Activated T-helper 17 cell treated with anti-CD3 and anti-CD28 coated beads, Interleukin-2, amount 50 U/mL, for 72 hours (primary cell): ENCODE measurements at places on chromosomes 4 and X.
A peak's percentile ranks its signal among the peaks of the same experiment; 100 is the strongest.

- no peak for ATAC-seq
Measured at GRCh38 chr4:44761306-44761705, 35.0 kb upstream of the GNPDA2 start.

GRCh38 chr4:4712800-4713528 is 146.5 kb upstream of the MSX1 start:
- no peak for ATAC-seq

- ATAC-seq = no peak
Measured at GRCh38 chr4:181761156-181761555, 482.0 kb upstream of the TENM3 start.

- no peak for ATAC-seq
Measured at GRCh38 chr4:90137555-90137954, 10.4 kb downstream of the CCSER1 start.

DNA sequence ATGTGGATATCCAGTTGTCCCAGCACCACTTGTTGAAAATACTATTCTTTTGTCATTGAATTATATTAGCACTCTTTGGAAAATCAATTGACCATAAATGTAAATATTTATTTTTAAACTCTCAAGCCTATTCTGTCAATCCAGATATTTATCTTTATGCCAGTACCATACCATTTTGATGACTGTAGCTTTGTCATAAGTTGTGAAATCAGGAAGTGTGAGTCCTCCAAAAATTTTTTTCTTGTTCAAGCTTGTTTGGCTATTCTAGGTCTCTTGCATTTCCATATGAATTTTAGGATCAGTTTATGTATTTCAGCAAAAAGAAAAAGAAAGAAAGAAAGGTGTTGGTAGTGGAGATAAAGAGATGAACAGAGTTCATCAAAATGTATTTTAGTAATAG is 8.2 kb upstream of the SMPX start:
- ATAC-seq = no peak

DNA sequence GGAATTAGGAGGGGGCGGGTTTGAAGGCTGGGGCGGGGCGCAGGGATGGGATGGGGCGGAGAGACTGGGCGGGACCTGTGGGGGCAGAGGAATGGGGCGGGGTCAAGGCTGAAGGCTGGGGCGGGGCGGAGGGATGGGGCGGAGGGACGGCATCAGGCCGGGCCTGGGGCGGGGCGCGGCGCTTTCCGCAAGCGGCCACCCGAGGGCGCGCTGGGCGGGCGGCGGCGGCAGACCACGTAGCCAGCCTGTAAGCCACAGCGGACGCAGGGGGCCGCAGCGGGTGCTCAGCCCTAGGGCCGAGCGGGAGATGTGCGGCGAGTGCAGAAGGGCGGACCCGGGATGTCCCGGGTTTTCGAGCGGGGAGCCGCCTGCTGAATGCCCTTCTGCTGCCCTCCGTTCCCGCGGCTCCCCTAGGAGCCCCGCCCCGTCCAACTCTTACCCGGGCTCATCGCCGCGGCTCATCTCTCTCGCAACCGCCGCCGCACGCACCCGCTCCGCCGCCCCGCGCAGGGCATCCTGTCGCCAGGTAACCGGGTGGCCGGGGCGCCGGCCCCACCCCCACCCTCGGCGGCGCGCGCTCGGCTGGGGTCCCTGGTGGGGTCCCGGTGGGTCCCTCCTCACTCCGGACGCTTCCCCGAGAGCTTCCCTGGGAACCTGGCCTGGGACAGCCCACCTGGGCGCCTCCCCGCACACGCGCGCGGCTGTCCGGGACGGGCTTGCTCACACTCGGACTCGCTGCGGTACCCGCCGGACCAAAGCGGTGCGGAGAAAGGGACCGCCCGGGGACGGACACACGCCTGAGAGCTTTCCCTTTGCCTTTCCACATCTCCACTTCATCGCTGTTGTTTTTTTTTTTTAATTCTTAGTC is at the start of gene CCDC110:
Gene CCDC110 (minus strand): TSS at position 499 of the 868 bp plus-strand sequence. CDS start 50 bp downstream, at position 449.
- peak; percentile 94 for ATAC-seq

- ATAC-seq = no peak
Measured at GRCh38 chr4:182023469-182023868, 219.7 kb upstream of the TENM3 start.

DNA sequence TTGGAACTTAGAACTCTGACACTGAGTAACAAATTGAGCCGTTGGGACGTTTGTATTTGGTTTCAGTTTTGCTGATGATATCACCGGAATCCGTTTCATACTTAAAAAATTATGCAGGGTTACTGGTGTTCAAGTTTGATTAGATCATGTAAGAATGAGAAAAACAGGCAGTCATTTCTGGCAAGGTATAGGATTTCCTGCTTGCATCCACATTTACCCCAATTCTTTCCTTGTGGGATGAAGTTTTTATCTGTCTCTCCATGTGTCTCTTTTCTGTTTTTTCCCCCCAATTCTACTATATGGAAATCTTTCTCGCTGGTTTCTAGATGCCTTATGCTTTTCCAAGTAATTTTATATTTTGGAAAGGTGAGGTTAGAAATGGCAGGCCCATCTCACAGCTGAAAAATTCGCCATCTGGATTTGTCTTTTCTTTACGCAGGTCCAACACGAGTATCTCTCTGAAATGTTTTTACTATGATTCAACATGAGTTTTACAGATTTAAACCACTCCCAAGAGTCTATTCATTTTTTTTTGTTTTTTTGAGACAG is 197.9 kb downstream of the SHOX start:
- ATAC-seq = no peak

DNA sequence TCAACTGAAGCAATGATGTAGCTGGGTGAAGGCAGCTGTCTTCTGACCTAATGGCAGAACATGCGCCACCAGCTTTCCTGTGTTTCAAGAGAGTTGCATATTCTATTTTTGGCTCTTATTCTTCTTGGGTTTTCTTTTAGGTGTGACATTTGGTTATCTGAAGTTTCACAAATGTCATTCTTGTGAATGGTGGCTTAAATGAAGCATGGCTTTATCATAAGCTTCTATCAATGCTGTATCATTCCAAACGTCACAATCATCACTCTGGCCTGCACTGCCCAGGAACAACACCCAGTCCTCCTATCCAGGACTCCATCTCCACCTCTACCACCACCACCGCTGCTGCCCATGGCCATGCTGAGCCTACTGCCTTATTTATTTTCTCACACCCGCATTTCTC is 69.7 kb upstream of the WWC2 start:
- no peak for ATAC-seq

DNA sequence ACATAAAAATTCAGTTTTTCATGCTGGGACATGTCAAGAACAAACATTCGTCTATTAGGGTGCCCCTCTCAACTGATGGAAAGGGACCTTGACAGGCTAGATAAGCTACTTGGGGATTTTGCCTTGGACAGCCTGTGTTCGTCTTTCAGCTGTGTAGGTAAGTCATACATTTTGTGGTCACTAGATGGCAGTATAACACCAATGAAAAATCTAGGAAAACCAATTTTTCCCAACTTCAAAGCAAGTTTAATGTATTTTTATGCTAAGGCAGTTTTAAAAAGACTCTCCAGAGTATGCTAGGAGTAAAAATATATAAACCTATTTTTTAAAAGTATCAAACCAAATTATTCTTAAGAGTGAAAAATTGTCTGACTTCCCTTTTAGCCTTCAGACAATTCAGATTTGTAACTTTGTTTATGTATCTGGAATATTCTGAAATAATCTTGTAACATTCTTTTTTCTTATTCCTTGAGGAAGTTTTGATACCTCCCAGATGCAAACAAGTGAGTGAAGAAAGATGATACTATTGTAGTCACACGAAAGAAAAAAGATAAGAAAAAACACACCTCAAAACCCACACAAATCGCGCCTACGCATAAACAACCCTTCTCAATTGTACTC is 158.3 kb downstream of the CPE start:
- ATAC-seq = peak; percentile 43

DNA sequence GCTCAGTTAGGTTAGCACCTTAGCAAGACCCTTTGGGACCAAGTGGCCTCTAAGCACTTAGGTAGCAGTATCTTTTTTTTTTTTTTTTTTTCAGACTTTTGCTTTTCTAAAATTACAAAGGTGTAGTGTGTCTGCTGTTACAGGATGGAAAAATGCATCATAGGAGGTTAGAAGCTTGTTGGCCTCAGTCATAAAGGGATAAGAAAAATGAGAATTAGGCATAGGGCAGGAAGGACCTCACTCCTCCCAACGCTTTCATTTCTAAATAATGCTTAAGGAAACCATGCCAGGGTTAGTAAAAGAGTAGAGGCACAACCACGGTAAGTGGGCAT is 148.4 kb upstream of the PLAC1 start:
- no peak for ATAC-seq

GRCh38 chr4:36310793-36311192 is 29.4 kb downstream of the DTHD1 start:
- peak; percentile 57 for ATAC-seq

GRCh38 chrX:45077748-45078424 is 122.8 kb downstream of the DIPK2B start:
- ATAC-seq = peak; percentile 87

- ATAC-seq = no peak
Measured at GRCh38 chr4:47104986-47105385, 73.6 kb downstream of the GABRB1 start.

DNA sequence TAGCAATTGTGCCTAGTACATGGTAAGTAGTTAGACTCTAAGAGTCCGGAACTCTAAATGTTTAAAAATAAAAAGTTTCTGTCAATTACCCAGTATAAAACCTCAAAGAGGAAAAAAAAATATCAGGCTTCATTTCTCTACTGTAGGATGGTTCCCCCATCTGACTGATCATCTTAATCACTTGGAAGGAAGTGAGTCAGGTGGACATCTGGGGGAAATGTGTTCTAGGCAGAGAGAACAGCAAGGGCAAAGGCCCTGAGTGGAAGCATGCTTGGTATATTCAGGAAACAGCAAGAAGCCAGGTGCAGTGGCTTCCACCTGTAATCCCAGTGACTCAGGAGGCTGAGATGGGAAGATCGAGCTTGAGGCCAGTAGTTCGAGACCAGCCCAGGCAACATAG is 2.9 kb upstream of the EIF1AX start:
- ATAC-seq = no peak

GRCh38 chr4:79917246-79917645 is 155.8 kb downstream of the ANTXR2 start:
- ATAC-seq = peak; percentile 43

GRCh38 chr4:69049860-69050259 is 46.4 kb upstream of the UGT2B7 start:
- no peak for ATAC-seq

DNA sequence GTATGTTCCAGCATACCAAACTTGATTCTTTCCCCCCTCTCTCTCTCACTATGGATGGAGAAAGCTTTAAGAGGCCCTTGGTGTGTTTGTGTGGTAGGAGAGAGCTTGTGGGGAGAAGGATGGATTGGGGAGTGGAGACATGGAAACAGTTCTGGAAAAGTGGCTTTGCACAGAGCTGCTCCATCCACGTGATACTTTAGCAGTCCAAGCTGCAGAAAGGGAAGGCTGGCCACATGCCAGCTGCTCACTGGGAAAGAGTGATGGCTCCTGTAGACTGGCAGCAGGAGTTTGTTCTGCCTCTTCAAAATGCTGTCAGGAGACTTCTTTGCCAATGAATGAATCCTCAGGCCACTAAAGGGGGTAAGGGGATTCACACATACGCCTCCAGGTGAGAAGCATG is 21.7 kb upstream of the SEC24B start:
- no peak for ATAC-seq

GRCh38 chr4:7971881-7972500 is 32.3 kb upstream of the AFAP1 start:
- peak; percentile 49 for ATAC-seq

DNA sequence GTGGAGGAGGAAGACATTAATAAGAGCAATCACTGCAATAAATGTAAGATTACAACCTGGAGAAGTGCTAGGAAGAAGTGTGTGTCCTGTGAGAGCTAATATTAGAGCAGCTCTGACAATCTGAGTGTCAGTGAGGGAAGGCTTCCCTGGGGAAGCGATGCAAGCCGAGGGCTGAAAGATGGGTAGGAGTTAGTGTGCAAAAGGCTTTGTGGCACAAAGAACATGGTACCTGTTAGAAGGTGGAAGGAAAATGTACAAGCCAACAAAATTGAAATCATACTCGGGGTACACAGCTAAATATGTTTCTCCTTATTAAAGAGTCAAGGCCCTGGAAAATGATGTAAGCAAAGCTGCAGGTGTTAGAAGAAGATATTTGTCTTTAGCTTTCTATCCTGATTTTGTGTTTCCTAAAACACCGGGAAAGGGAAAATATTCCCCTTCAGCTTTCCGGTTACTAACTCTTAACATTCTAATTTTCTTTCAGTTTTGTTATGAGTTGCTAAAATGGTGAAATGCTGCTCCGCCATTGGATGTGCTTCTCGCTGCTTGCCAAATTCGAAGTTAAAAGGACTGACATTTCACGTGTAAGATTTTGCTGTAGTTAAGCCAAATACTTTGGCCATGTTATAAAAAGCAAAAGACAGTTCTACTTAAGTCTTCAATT is 808 bp downstream of the THAP6 start:
- no peak for ATAC-seq

GRCh38 chr4:1871471-1872021 is 353 bp downstream of the NSD2 start:
- ATAC-seq = no peak

DNA sequence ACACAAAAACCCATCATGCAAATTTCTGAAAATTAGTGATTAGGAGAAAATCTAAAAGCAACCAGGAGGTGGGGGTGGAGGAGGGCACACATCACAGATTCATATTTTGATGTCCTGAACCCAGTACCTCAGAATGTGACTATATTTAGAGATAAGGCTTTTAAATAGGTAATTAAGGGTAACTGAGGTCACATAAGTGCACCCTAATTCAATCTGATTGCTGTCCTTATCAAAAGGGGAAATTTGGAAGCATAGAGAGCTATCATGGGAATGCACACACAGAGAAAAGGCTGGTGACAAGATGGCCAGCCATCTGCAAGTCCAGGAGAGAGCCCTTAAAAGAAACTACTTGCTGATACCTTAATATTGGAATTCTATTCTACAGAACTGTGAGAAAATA is 281.8 kb upstream of the UGT8 start:
- no peak for ATAC-seq

DNA sequence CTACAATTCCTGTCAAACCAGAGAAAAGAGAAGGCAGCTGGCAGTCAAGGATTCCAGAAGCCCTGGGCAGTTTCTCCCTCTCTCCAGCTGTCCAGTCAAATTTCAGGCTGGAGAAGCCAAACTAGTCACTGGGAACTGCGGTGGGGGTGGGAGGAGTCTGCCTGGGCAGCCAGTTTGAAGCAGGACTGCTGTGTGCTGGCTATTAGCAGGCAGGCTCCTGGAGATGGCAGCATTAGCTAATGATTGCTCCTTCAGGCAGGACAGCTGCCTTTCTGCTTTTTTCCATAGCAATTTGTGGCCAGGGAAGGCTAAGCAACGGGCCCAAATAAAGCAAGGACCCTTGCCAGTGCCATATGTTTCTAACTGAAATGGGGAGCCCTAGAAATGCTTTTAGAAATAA is 44.7 kb upstream of the FGF13 start:
- no peak for ATAC-seq

DNA sequence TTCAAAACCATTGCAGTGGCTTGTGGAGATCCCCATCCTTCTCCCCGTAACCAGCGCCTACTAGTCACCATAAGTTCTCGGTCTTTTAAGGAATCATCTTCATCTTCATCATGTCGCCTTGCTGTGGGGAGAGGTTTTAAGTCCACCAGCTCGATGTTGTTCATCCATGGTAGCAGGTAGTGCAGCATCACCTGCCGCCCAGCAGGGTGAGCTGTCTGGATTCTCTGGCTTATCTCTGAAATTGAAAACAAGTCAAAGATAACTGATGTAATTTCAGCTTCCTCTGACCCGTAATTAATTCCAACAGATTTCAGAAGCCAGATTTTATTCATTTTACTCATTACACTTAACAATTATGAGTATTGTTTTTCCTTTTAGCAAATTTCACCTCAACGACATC is 67.4 kb downstream of the ZAR1 start:
- peak; percentile 23 for ATAC-seq

GRCh38 chr4:158578476-158578875 is 56.8 kb downstream of the RXFP1 start:
- no peak for ATAC-seq

GRCh38 chr4:52869656-52870055 is 7.5 kb downstream of the RASL11B start:
- ATAC-seq = no peak
